ENCODE measurements at places on chromosomes 16 and 17. TPM values are rescaled to one million over a fixed set of nuclear protein-coding genes. Genes with fewer than 3 reads are reported as not detected.

Gene LYRM9
- 3.1 TPM for total RNA-seq

Gene DECR2
- total RNA-seq: 10.0 TPM

Gene SYNGR3
- total RNA-seq: 5.4 TPM

Gene KRT31
- total RNA-seq: not detected

Gene SPNS3
- 25.7 TPM for total RNA-seq

Gene SCNN1B
- not detected for total RNA-seq

Gene SLC12A3
- not detected for total RNA-seq

Gene ACE
- total RNA-seq: 0.36 TPM

Gene NPIPA8
- total RNA-seq: not detected

Gene GIT1
- total RNA-seq: 59.3 TPM

Gene CDH11
- total RNA-seq: not detected

Gene LHX1
- not detected for total RNA-seq

Gene MGAT5B
- not detected for total RNA-seq

Gene HBA1
- not detected for total RNA-seq

Gene SDK2
- 3.2 TPM for total RNA-seq

Gene CCL13
- total RNA-seq: not detected

Gene SLC6A2
- not detected for total RNA-seq

Gene CCL5
- total RNA-seq: 158 TPM

Gene LPO
- not detected for total RNA-seq

Gene MAF
- total RNA-seq: 17.4 TPM

Gene ZPBP2
- total RNA-seq: not detected

Gene KRTAP17-1
- not detected for total RNA-seq

Gene CCL14
- total RNA-seq: not detected

Gene COPRS
- total RNA-seq: 57.5 TPM

Gene DNAAF8
- 0.18 TPM for total RNA-seq

Gene HAS3
- total RNA-seq: 0.11 TPM

Gene TMEM92
- total RNA-seq: not detected

Gene MT1G
- total RNA-seq: 35.9 TPM

Gene METTL9
- total RNA-seq: 122 TPM

Gene SNX11
- total RNA-seq: 29.5 TPM

Gene ARL5C
- not detected for total RNA-seq

Gene RAPGEFL1
- total RNA-seq: 5.4 TPM

Gene TMIGD1
- not detected for total RNA-seq

Gene C1QL1
- total RNA-seq: not detected

Gene PDIA2
- total RNA-seq: not detected

Gene RTN4RL1
- 0.49 TPM for total RNA-seq

Gene CDH16
- total RNA-seq: not detected

Gene TBC1D3G
- not detected for total RNA-seq

Gene SLC46A1
- 2.1 TPM for total RNA-seq

Gene NPIPA2
- total RNA-seq: 4.1 TPM

Gene C1QTNF1
- total RNA-seq: 0.14 TPM

Gene FOXC2
- total RNA-seq: not detected

Gene LIMD2
- total RNA-seq: 143 TPM

Gene NEUROD2
- not detected for total RNA-seq

Gene NKD1
- total RNA-seq: 3.6 TPM

Gene SLC9A5
- total RNA-seq: 7.7 TPM

Gene TEKT3
- not detected for total RNA-seq

Gene MTHFSD
- total RNA-seq: 19.3 TPM

Gene MFAP4
- total RNA-seq: 0.70 TPM

Gene CDH15
- total RNA-seq: not detected

Gene CCNF
- total RNA-seq: 43.5 TPM

Gene MT1E
- 22.1 TPM for total RNA-seq

Gene KRT14
- not detected for total RNA-seq

Gene ITGB3
- total RNA-seq: not detected

Gene TP53TG3C
- not detected for total RNA-seq

Gene TMEM88
- 2.9 TPM for total RNA-seq

Gene ADAD2
- total RNA-seq: 0.16 TPM

All from activated CD8-positive, alpha-beta T cell treated with anti-CD3 and anti-CD28 coated beads for 36 hours (primary cell).